Uterus (tissue), 4 donors: ENCODE measurements at places on chromosomes 12 and 14. TPM values are rescaled to one million over a fixed set of nuclear protein-coding genes. Genes with fewer than 3 reads are reported as not detected.

VWF gene
- 122 TPM for total RNA-seq

GRCh38 chr12:58918469-58918844 is 1.8 kb downstream of the LRIG3 start:
- no peak for DNase-seq
- no peaks in the 10 kb centered on the region for H3K27me3 ChIP-seq
- H3K27ac ChIP-seq: peak overlapping the region; percentile 97
- H3K4me3 ChIP-seq: peak overlapping the region; percentile 74
- no peaks in the 10 kb centered on the region for H3K36me3 ChIP-seq

HHIPL1 gene
- 4.6 TPM for total RNA-seq

- no peak overlapping the region for H3K27ac ChIP-seq
- no peaks in the 10 kb centered on the region for H3K27me3 ChIP-seq
- no peaks in the 10 kb centered on the region for H3K36me3 ChIP-seq
- no peak overlapping the region for H3K4me3 ChIP-seq
- no peak for DNase-seq
- H3K4me1 ChIP-seq: no peaks in the 10 kb centered on the region
Observed at GRCh38 chr12:124174451-124175348, 120.2 kb upstream of the RFLNA start.

PTPRB gene
- 38.5 TPM for total RNA-seq

TESPA1 gene
- 1.4 TPM for total RNA-seq

KRT81 gene
- total RNA-seq: not detected

DNA sequence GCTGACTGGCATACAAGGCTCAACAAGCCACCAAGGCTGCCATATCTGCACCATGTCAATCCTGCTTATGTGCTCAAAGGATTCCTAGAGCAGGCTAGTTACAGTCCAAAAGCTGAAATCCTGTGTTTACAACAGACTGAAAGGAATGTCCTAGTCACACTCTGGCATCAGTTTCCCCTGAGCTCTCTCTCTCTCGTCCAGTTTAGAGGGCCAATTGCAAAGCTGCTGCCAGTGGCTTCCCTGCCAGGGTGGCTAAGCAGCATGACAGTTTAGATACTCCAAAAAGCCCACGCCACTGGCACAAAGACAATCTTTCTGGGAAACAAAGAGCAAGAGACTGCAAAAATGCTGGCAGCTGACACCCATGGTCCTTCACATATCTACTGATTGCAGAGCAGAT is 392.1 kb downstream of the RPS29 start:
- no peak overlapping the region for H3K4me3 ChIP-seq
- no peaks in the 10 kb centered on the region for H3K36me3 ChIP-seq
- no peak for DNase-seq

WSB2 gene
- 45.6 TPM for total RNA-seq

PRKAG1 gene
- 46.6 TPM for total RNA-seq

MFAP5 gene
- 107 TPM for total RNA-seq

GPR132 gene
- 3.7 TPM for total RNA-seq

- no peak overlapping the region for H3K4me3 ChIP-seq
- no peak for DNase-seq
- no peaks in the 10 kb centered on the region for H3K36me3 ChIP-seq
- H3K27ac ChIP-seq: no peak overlapping the region
- H3K4me1 ChIP-seq: no peaks in the 10 kb centered on the region
Observed at GRCh38 chr12:39682689-39683477, 63.3 kb upstream of the ABCD2 start.

GRCh38 chr12:128627659-128628058 is 196.1 kb downstream of the SLC15A4 start:
- no peaks in the 10 kb centered on the region for H3K36me3 ChIP-seq
- H3K27me3 ChIP-seq: no peaks in the 10 kb centered on the region
- no peak overlapping the region for H3K4me3 ChIP-seq
- no peak overlapping the region for H3K27ac ChIP-seq
- H3K4me1 ChIP-seq: no peaks in the 10 kb centered on the region
